ENCODE measurements at places on chromosomes 16 and 17.

GRCh38 chr16:56630134-56630533 is 2.3 kb upstream of the MT1M start:
- no peak for DNase-seq

DNA sequence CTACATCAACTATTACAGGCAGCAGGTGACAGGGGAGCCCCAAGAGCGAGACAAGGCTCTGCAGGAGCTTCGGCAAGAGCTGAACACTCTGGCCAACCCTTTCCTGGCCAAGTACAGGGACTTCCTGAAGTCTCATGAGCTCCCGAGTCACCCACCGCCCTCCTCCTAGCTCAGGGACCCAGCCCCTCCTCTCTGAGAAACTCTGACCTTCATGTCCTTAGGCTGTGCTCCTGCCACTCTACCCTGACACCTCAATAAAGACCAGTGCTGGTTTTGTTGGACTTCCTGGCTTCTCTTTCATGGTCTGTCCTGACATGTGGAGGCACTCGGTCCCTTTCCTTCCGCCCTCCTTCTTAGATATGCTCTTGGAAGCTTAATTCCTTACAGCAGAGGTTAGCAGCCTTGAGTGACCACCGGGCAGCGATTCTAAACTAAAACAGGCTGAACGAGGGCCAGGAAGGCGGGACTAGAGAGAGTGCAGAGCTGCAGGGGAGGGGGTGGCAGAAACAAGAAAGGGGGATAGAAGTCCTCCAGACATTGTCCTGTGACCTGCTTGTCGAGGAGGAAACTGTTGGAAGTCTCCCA is 915 bp downstream of the AHSP start:
- DNase-seq = no peak

GRCh38 chr17:17328251-17328650 is 25.1 kb downstream of the NT5M start:
- DNase-seq = no peak

GRCh38 chr17:67801626-67802175 is 23.6 kb upstream of the BPTF start:
- no peak for DNase-seq

GRCh38 chr17:1180958-1181752 is 1.4 kb upstream of the ABR start:
- DNase-seq = no peak

- no peak for DNase-seq
Measured at GRCh38 chr17:6495450-6496115, 51.3 kb downstream of the PIMREG start.

DNA sequence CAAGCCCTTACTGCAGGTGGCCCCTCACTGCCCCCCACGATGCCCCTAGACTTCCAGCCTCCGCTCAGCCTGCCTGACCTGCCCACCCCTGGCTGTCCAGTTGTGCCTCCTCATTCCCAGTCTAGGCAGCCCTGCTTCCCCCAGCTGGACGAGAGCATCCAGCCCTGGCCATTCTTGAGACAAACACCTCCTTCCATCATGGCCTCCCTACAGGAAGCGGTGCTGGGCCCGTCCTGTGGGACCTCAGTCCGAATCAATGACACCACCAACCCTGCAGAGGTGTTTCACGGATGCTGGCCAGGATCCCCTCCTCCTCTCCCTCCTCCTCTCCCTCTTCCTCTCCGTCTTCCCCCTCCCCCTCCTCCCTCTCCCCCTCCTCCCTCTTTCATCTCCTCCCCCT is 28.3 kb downstream of the CCDC40 start:
- no peak for DNase-seq

DNA sequence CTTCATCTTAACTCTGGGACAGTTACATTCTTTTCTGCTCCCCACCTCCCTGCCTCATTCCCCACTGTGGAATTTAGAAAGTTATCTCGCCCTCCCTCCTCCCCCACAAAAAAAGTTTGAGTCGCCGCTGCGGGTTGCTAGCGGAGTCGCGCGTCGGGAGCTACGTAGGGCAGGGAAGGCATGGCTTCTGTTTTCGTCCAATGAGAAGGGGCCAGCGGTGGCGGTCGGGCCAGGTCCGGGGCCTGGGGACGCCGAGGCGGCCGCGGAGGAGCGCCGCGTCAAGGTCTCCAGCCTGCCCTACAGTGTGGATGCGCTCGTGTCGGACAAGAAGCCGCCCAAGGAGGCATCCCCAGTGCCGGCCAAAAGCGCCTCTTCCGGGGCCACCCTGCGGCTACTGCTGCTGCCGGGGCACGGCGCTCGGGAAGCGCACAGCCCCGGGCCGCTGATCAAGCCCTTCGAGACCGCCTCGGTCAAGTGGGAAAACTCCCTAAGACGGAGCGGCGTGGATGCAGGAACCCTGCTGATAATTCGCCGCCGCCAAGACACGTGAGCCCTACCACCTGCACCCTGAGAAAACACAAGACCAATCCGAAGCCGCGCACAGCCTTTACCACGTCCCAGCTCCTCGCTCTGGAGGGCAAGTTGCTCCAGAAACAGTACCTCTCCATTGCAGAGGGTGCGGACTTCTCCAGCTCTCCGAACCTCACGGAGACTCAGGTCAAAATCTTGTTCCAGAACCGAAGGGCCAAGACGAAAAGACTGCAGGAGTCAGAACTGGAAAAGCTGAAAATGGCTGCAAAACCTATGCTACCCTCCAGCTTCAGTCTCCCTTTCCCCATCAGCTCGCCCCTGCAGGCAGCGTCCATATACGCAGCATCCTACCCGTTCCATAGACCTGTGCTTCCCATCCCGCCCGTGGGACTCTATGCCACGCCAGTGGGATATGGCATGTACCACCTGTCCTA is 8.9 kb downstream of the OR4D1 start:
- DNase-seq = peak; percentile 63

- DNase-seq = peak; percentile 8
Measured at GRCh38 chr16:66357523-66357928, 9.0 kb upstream of the CDH5 start.

- peak; percentile 79 for DNase-seq
Measured at GRCh38 chr17:60142872-60143499, 6.8 kb upstream of the CA4 start.

DNA sequence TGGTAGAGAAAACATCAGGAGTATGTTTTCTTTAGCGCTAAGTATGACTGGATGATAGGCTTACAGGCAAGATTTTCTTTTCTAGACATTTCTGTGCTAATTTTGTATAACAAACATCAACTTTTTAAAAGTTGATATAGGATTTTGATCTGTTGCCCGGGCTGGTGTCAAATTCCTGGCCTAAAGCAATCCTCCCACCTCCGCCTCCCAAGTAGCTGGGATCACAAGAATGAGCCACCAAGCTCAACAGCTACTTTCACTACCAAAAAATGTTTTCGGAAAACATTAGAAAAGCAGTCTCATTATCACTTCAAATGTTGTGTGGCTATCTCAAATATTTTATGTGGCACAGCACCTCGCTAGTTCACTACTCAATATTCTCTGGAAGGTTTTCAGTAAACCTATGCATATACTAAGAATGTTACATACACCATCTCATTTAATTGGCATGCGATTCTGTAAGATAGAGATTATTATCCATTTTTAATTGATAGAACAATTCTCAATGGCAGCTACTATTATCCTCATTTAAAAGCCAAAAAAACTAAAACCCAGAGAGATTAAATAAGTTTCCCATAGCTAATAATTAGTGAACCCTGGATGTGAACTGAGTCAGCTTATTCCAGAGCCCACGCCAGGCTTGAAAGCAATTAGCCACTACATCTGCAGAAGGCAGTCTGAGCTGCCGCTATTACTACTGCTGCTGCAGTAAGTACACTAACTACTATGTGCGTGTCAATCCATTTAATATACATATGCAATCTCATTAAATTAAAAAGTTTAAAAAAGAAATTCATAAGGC is 41.7 kb downstream of the CREBBP start:
- no peak for DNase-seq
